Activated T-cell treated with anti-CD3 and anti-CD28 coated beads, Interleukin-2, amount 50 U/mL, for 72 hours (primary cell): ENCODE measurements at places on chromosomes 5 and 9. TPM values are rescaled to one million over a fixed set of nuclear protein-coding genes. Genes with fewer than 3 reads are reported as not detected.

The PJA2 gene
- total RNA-seq = 62.5 TPM

The C9orf153 gene
- not detected for total RNA-seq

The PCDHGA2 gene
- total RNA-seq = not detected

The BTNL8 gene
- 1.2 TPM for total RNA-seq

The OLFML2A gene
- total RNA-seq = not detected
